ENCODE measurements at places on chromosomes 11 and 22.
A peak's percentile ranks its signal among the peaks of the same experiment; 100 is the strongest.

GRCh38 chr11:70824605-70825245 is 426.4 kb downstream of the CTTN start:
- DNase-seq = no peak

GRCh38 chr11:70281156-70281609 is 10.7 kb downstream of the PPFIA1 start:
- no peak for DNase-seq

DNA sequence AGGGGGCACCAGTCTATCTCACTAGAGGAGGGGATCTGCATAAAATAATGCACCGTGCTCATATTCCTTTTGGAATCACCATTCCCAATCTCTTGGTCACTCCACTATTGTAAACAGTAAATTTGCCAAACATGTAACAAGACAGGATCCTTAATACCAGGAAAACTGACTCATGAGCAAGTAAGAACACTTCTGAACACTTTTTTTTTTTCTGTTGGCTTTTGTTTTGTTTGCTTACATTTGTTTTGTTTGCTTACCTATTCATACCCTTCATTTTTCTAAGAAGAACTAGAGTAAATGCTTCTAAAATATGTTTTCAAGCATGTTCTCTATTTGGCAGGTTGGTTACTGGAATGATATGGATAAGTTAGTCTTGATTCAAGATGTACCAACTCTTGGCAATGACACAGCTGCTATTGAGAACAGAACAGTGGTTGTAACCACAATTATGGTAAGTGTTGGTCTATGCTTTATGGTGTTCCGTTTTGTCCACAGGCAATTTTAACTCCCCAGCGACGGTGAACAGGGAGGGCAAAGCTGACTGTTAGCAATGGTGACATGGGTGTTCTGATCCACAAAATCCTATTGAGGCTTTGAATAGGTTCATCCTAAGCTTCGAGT is 111.8 kb downstream of the MSANTD4 start:
- DNase-seq = no peak

- DNase-seq = no peak
Measured at GRCh38 chr11:65558930-65559509, 861 bp upstream of the LTBP3 start.

- no peak for DNase-seq
Measured at GRCh38 chr11:131668500-131669400, 298.3 kb downstream of the NTM start.

GRCh38 chr22:37192741-37193140 is 4.7 kb upstream of the C1QTNF6 start:
- DNase-seq = no peak

DNA sequence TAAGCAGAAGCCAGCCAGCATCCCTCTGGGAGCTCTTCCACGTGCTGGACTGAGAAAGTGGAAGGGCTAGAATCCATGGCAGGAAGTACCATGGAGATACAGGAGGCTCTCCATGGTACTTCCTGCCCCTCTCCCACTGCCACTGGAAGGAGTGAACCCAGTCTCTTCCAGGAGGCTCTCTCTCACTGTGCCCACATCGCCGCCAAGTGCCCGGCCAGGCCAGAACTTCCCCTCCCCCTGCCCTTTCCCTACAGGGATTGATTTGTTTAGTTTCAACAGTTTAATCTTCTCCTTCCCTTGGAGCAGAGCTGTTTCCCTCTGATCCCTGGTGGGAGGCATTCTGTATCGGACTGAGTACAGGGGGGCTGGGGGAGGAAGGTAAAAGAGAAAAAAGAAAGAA is 133.6 kb downstream of the DSCAML1 start:
- DNase-seq = no peak

DNA sequence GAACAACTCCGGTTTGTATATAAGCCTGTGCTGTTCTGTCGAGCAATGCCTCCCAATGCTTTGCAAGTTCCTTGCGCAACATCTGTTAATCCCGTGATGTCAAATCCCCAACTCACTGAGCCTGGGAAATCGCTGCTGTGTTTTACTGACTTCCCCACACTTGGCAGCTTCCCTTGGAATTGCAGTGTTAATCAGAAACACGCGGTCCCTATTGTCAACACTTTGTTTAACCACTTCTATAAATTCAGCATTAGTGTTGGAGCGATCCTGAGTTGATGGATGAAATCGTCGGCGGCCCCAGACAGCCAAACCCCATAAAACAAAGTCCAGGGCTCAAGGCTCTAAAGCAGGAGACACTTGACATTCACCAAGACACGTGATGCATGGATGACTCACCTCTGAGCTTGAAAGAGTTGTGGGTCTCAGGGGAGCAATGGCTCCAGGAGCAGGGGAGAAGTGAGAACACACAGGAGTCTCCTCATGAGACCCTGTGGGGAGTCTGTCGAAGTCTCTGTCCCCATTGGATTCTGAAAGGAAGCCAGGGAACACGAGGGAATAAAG is 555.3 kb downstream of the MIAT start:
- peak; percentile 8 for DNase-seq

GRCh38 chr11:11284481-11284880 is 68.6 kb downstream of the CSNK2A3 start:
- DNase-seq = no peak

DNA sequence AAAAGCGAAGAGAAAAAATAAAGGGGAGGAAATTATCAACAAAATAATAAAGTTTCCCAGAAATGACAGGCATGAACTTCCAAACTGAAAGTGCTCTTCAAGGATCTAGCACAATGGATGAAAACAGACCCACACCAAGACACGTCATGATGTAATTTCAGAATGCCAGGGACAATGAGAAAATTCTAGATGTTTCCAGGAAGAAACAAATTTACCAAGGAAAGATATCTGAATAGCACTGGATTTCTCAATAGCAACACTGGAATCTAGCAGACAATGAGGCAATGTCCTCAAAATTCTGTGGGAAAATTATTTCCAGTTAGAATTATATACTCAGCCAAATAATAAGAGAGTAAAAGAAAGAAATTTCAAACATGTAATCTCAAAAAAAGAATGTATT is 46.0 kb downstream of the DENND5A start:
- no peak for DNase-seq

DNA sequence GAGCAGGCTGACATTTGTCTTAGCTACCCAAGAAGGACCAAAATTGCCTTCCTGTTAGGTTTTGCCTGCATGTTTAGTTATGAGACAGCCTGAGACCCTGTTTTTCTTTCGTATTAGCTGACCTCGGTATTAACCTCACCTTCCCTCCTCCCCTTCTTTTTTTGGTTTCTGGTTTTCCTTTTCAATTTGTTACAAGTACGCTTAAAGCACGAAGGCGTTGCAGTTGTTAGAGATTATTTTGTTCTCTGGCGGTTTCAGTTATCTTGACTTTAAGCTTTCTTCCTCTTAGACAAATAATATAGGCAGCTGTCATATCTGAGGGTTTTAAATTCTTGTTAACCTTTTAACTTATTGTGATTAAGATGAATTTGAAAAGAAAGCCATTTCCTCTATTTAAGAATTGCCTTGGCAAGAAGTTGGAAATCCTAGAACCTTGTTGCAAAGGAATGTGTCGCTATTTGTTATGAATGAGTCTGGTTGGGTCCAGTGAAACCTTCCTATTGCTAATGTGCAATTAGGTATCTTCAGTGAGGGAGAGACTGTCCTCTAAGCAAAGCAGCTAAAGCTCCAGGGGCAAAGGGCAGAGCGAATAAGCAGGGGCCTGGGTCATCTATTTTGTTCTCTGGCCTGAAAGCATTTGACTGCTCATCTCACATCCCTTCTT is 45.7 kb downstream of the PACS1 start:
- no peak for DNase-seq

DNA sequence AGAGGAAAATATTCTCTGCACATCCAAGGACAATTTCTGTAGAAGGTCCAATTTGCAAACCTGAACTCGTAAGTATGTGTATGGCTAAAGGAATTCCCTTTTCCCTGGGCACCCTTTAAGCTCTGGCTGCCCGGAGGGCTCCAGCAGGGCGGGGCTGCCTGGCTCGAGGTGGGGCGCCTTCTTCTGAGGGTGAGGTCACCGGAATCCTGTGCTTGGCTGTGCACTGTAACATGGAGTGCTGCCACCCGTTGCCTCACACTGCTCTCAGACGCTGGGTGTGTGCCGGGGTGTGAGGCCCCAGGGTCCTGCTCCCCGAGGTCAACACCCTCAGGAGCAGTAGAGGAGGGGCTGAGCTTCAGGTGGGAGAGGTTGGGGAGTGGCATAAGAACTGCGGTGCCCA is 61.5 kb downstream of the SYN3 start:
- no peak for DNase-seq

- DNase-seq = no peak
Measured at GRCh38 chr22:22748756-22749155, 104.3 kb downstream of the GGTLC2 start.

DNA sequence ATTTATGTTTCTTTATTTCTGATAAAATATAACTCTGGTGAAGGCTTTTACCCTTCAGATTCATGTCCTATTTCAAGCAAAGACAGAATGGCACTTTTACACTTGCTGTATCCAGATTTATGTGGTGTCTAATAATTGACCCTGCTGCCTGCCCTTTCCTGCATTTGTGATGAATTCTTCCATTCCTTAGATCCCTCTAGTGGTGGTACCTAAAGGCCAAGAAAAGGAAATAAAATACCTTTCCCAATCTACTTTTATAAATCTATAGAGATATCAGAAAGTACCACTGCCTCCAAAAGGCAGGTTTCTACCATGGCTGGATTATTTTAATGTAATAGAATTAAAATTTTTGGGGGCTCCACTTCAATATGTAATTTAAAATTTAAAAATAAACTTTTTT is 34.2 kb downstream of the CCDC81 start:
- no peak for DNase-seq

GRCh38 chr11:64186492-64187165 is 658 bp downstream of the STIP1 start:
- no peak for DNase-seq

- DNase-seq = no peak
Measured at GRCh38 chr11:3781423-3781822, 15.9 kb downstream of the NUP98 start.

- DNase-seq = no peak
Measured at GRCh38 chr11:120514541-120515121, 3.1 kb downstream of the GRIK4 start.

- no peak for DNase-seq
Measured at GRCh38 chr22:40720538-40721256, 41.4 kb downstream of the MCHR1 start.

GRCh38 chr11:115696563-115696962 is 192.3 kb upstream of the CADM1 start:
- DNase-seq = no peak

GRCh38 chr11:103085758-103086365 is 6.1 kb downstream of the DCUN1D5 start:
- DNase-seq = no peak

- DNase-seq = no peak
Measured at GRCh38 chr11:128379587-128380580, 207.5 kb downstream of the ETS1 start.

GRCh38 chr22:23530766-23531282 is 49.3 kb downstream of the IGLL1 start:
- DNase-seq = no peak

GRCh38 chr11:57981536-57981935 is 42.1 kb upstream of the OR9Q1 start:
- no peak for DNase-seq

- DNase-seq = no peak
Measured at GRCh38 chr11:15222777-15223176, 108.1 kb downstream of the INSC start.

DNA sequence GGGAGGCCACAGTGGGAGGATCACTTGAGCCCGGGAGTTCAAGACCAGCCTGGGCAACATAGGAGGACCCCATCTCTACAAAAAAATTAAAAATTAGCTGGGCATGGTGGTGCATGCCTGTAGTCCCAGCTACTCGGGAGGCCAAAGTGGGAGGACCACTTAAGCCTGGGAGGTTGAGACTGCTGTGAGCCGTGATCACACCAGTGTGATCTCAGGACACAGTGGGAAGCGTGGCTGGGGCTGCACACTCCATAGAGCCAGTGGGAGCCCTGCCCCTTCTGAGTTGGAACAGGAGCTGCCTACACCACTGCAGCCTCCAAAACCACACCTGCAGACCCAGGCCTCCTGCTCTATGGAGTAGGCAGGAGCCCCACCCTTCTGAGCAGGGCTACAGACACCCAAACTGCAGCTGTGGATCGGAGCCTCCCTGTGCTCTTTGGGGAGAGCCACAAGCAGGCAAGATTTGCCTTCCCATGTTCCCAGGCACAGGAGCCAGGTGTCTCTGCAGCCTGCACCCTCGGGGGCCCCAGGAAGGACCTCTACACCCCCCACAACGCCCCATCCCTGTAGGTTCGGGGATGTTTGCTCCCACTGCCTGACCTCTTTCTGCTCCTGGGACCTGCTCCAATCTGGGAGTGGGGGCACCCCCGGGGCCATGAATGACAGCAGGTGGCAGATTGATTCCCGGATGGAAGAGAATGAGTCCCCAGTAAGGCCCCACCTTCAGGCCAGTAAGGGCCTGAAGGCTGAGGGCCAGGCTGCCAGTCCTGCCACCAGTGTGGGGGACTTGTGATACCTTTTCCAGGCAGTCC is 245.4 kb downstream of the BUD13 start:
- DNase-seq = no peak

GRCh38 chr11:86346513-86346912 is 28.2 kb upstream of the CCDC81 start:
- DNase-seq = no peak

DNA sequence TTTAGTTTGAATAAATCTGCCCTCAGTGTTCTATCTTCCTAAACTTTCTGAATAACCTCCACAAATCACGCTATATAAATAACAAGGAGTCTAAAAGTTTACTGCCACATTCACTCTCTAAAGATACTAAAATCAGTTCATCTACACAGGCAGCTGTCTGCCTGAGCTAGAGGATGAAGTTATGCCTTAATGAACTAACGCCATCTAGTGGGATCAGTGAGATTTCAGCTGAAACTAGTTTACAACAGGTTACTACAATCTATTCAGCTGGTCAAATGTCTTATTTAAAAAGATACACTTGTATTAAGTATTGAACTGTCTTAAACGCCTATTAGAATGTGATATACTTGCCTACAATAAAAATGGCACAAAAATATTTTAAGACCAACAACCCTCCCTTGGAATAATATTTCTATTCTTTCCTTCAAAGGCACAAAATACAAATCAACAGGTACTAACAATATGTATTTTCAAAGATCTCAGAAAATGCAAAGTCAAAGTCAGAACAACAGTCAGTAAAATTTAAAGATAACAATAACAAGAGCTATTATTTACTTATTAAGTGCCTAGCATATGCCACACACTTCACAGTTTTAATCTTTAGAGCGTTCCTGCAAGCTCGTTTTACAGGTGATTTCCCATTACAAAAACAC is 84.1 kb downstream of the LARGE2 start:
- no peak for DNase-seq

- no peak for DNase-seq
Measured at GRCh38 chr22:24325105-24325757, 54.6 kb downstream of the SPECC1L start.

GRCh38 chr11:85695546-85695945 is 9.6 kb upstream of the CCDC89 start:
- no peak for DNase-seq

DNA sequence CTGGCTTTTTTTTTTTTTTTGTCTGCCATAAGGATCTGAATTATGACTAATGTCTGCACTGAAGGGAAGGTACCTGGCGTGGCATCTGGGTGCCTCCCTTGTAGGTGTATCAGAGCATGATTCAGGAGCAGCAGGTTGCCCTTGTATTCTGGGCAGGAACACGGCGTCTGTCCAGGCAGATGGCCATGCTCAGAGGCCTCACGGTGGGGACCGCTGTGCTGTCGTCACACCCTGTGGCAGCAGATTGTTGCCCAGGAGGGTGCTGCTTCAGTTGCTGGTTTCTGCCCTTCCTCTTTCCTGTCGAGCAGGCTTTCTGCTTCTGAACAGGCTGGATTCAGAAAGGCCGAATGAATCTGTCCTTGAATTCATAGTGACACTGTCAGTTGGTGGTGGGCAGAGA is 11.0 kb downstream of the ZNRF3 start:
- no peak for DNase-seq

- no peak for DNase-seq
Measured at GRCh38 chr11:108929241-108929640, 264.4 kb downstream of the DDX10 start.
